ENCODE measurements at places on chromosomes 5 and 9.
A peak's percentile ranks its signal among the peaks of the same experiment; 100 is the strongest.

- DNase-seq: no peak
Measured at GRCh38 chr9:88826181-88826580, 165.1 kb upstream of the S1PR3 start.

GRCh38 chr5:10913841-10914240 is 152.8 kb upstream of the DAP start:
- DNase-seq: no peak

DNA sequence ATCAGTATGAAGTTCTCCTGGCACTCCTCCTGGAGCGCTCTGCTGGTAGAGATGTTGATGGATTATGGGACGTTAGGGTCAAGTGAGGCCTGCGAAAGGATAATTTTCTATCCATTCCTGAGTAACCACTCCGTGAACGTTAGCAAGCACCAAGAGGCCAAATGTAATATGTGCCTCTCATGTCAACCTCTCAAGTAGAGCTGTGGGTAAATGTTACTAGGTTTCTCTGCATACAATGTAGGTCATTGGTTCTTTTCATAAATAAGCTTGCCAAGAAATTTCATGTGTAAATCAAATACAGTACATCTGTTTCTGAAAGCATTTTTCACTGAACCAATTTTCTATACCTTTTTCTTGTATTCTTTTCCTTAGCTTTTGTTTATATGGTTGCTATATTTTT is 126.3 kb downstream of the KDM4C start:
- DNase-seq: no peak

- peak; percentile 50 for DNase-seq
Measured at GRCh38 chr9:116959809-116960208, 272.7 kb downstream of the TRIM32 start.

DNA sequence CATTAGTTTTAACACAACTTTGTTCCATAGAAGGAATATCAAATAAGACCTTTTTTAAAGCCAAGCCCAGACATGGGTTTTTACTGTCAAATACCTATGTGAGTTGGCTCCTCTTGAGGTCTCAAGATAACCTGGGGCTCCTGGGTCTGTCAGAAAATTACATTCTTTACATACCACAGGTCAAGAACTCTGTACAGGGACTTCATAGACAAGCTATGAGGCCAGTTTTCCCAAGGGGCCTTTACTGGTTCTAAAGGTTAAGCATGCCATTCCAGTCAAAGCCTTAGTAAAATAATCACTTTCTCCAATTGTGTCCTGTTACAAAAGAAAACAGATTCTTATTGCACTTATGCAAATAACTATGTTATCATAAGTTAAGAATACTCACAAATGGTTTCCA is 15.5 kb upstream of the SMC2 start:
- no peak for DNase-seq

DNA sequence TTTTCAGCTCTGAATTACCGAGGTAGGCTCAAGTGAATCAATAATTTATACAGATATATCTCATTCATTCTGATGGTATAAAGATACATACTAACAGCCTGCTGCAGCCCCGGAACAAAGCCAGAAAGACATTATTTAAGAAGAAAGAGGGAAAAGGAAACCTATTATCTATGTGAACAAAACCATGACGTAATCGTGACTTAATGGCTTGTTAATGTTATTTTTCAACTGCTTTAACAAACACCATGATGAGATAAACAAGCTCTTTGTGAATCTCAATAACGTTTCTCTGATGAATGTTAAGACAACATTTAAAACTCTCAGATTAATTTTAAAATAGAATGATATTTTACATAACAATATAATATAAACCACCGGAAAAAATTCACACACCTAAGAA is 237.1 kb downstream of the SLF1 start:
- DNase-seq: no peak

GRCh38 chr5:68418680-68419079 is 203.1 kb downstream of the PIK3R1 start:
- peak; percentile 27 for DNase-seq

DNA sequence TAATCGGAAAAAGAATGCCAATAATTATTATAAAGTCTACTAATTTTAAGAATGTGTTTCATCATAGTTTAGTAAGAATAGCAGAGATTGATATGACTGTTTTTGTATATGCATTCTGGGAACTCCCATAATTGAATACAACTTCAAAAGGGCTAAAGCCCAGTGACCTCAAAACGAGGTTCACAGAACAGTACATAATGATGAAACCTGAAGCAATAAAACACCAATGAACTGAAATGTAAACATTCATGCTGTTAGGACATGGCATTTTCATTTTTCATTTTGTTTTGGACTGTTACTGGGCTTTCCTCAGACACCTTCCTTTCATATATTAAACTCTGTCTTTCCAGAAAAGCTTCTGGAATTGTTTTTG is 684 bp upstream of the JMY start:
- no peak for DNase-seq

DNA sequence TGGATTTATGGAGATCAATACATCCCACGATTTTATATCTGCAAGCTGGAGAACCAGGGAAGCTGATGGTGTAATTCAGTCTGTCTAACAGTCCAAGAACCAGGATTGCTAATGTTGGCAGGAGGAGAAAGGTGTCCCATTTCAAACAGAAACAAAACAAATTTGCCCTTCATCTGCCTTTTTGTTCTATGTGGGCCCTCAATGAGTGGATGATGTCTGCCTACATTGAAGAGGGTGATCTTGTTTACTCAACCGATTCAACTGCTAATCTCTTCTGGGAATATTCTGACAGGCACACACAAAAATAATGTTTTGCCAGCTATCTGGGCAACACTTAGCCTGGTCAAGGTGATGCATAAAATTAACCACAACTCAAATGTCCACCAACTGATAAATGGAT is 65.1 kb upstream of the IL33 start:
- no peak for DNase-seq

DNA sequence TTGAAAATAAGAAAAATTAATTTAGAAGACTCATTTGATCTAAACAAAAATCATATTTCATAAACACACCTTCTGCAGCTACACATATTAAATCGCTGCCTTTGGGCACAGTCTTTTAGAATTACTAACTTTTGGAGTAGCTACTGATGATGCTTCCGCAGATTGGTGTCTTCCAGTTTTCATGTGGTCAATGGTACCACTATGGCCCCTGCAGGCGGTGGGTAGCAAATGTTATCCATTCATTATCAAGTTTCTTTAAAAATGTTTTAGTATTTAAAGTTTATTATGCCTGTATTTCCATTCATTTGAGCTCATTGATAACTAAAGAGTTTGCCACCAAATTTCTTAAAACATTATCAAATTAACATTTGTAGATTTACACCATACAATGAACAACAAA is 122.9 kb upstream of the GRAMD2B start:
- DNase-seq: no peak

GRCh38 chr5:64790210-64790609 is 21.5 kb downstream of the CWC27 start:
- DNase-seq: no peak

DNA sequence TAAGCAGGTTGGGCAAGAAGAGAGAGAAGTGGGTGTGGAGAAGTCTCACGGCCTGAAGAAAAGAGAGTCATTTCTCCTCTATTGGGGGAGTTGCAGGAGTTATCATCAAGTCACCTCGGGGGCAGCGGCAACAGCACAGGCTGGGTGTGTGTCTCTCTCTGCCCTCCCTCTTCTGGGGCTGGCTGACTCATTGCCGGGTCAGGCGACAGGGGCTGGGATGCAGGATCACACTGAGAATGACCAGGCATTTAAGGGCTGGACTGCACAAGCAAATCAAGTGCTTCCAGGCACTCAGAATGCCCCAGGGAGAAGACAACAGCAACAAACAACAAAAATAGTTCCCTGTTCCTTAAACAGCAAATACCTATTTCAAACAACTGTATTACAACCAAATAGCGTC is 6.3 kb upstream of the EQTN start:
- no peak for DNase-seq

- DNase-seq: no peak
Measured at GRCh38 chr5:155822177-155822576, 504.8 kb upstream of the SGCD start.

- DNase-seq: no peak
Measured at GRCh38 chr9:83622939-83623678, at the start of gene IDNK. TSS of gene IDNK (plus strand) at chr9:83623143. CDS start at chr9:83623172, 29 bp downstream.

DNA sequence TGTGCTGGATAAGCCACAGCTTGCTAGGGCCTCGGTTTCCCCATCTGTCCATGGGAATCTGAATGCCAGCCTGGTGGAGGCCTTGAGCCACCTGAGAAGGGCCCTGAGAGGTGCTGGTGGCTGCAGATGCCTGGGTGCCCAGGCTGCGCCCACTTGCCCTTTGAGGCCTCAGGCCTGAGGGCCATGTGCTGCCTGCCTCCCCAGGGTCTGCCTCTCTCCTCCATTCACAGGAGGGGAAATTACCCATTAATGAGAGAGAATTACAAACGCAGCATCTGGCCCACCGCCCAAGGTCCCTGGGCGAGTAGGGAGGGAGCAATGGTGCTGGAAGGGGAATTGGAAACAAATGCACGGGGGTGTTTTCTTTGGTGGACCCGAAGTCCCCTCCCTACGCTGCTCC is 59.6 kb downstream of the BARX1 start:
- DNase-seq: no peak

- DNase-seq: no peak
Measured at GRCh38 chr5:130164966-130165365, 260.7 kb downstream of the CHSY3 start.

DNA sequence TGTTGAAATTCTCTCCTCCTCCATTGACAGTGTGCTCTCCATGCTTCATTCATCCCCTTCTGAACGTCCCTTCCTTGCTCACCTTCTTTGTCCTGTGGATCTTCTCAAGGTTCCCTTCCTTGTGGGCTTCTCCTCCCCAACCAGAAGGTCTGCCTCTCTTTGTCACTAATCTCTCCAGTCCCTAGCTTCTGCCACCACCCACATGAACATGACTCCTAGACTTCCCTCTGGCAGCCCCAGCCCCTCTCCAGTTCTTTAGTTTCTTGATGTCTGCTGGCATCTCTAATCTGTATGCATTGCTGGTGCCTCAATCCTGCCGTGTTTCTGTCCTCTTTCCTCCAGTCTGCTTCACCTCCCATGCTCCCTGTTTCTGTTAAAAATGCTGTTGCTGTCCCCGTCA is 79.3 kb downstream of the ARHGAP26 start:
- no peak for DNase-seq

DNA sequence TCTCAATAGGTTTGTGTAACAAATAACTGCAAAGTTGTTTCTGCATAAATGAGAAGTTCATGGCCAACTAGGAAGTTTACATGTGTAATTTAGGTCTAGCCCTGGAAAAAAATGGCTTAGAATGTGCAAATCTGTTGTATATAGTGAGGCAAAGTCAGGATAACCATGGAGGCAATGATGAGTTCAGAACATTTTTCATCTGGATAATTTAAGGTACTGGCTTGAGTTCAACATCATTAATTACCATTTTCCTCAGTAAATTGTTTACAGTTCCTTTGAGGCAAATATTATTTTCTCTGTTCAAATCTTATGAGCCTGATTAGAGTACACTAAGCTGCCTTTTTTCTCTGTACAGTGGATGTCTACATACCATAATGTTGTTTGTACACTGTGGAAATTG is 1259.0 kb upstream of the NUDT12 start:
- DNase-seq: no peak

DNA sequence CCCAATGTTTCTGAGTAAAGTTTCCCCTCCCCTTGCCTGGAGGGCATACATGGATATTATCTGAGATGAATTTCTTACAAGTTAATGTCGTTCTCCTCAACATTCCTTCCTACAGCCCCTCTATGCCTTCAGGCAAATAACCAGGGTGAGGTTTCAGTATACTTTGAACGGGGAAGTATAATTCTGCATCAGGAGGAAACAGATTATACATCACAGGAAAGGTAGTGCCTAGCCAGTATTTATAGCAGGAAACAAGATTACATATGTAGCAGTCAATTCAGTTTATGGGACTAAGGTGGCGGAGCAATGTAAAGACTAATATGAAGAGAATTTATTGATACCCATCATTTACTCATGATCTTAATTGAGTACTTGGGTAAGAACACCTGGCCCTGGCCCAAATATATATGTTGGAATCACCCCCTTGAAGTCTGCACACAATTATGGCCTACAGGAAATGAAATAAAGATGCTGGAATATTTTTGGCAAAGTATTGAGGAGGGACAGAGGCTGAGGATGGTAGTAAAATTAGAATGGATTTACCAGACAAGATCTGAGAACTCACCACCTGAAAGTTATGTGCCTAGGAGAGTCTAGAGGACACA is 661.1 kb downstream of the PTPRD start:
- DNase-seq: no peak

GRCh38 chr5:139995929-139996328 is 47.2 kb downstream of the NRG2 start:
- no peak for DNase-seq

- no peak for DNase-seq
Measured at GRCh38 chr5:109910874-109911273, 221.1 kb downstream of the MAN2A1 start.

DNA sequence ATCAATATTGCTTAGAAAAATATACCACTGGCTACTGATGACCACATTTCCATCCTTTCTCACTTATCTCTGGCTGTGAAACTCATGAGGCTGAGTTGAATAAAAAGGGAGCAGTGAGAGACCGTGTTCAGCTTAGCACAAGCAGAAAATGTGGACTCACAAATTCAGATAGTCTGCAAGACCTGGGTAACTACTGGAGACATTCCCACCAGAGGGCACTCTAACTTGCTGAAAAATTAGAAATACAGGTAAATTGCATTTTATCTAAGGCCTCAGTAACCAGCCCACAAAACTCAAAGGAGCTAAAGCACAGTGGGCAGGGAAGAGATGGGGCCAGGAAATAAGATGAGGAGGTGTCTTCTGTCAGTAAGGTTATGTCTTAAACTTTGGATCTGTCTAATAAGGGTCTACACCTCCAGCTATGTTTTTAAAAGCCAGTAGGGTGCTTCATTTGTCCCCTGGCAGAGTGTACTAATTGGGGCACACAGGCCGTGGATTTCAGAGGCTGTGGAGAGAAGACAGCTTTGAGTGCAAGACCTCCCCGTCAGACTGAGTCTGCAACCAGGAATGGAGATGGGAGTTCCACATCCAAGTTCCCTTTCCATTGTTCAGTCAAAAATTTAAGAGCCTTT is 8.7 kb upstream of the NDUFB6 start:
- DNase-seq: peak; percentile 19

DNA sequence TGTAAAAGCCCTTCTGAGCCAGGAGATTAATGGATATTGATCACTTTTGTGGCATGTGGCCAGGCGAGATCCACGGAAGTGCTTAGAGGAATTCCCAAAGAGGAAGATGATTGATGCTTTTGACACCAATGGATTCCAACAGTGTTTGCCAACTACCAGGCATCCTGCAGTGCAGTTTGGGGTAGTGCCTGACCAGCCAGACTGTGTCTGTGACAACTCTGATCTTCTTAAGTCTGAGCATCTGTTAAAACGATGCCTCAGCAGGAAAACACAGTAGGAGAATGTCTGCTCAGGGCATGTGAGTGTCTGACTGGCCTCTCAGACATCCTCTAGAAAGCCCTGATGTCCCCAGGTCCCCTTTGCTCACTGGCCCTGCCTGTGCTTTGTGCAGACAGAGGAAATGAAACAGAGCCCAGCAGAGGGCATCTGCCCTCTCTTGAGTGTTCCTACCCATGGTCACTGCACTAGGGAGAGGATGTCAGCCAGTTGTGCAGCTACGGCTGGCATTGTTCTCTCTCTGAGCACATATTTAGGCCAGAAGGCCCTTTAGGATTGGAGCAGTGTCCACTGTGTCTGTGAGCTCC is 57.0 kb downstream of the TRPC7 start:
- DNase-seq: no peak
